CD4-positive, alpha-beta T cell (primary cell): ENCODE measurements at places on chromosomes 4 and X. TPM values are rescaled to one million over a fixed set of nuclear protein-coding genes. Genes with fewer than 3 reads are reported as not detected.

ARX gene
- total RNA-seq, result not detected

FRMD7 gene
- total RNA-seq, result not detected

F8 gene
- 0.66 TPM for total RNA-seq

PFKFB1 gene
- total RNA-seq, result 0.49 TPM

NFXL1 gene
- 9.9 TPM for total RNA-seq

SRD5A3 gene
- 2.1 TPM for total RNA-seq

CCDC120 gene
- 11.5 TPM for total RNA-seq

TKTL1 gene
- 2.3 TPM for total RNA-seq

FRG2 gene
- not detected for total RNA-seq

STPG2 gene
- total RNA-seq, result 0.28 TPM

MED14 gene
- total RNA-seq, result 67.7 TPM

RNF150 gene
- total RNA-seq, result not detected

GPR119 gene
- total RNA-seq, result not detected

ARHGEF6 gene
- total RNA-seq, result 45.3 TPM

CT83 gene
- not detected for total RNA-seq

HMGB2 gene
- 228 TPM for total RNA-seq

AMOT gene
- 1.4 TPM for total RNA-seq

IQCM gene
- total RNA-seq, result not detected

CITED1 gene
- total RNA-seq, result not detected

ADH6 gene
- total RNA-seq, result not detected

RBMXL3 gene
- total RNA-seq, result not detected

CT45A10 gene
- total RNA-seq, result not detected

MAGEB17 gene
- not detected for total RNA-seq

CRLF2 gene
- total RNA-seq, result 0.16 TPM

IL2 gene
- 4.7 TPM for total RNA-seq

ZCCHC4 gene
- total RNA-seq, result 6.7 TPM

PNMA6A gene
- total RNA-seq, result 0.38 TPM

TLL1 gene
- not detected for total RNA-seq

GLRA3 gene
- total RNA-seq, result not detected

GLRB gene
- total RNA-seq, result not detected

RP2 gene
- total RNA-seq, result 4.1 TPM

OCIAD2 gene
- 91.1 TPM for total RNA-seq

SPANXA1 gene
- not detected for total RNA-seq

SMIM43 gene
- not detected for total RNA-seq

OFD1 gene
- total RNA-seq, result 59.1 TPM

GBA3 gene
- not detected for total RNA-seq

HTN1 gene
- not detected for total RNA-seq

H2BW1 gene
- not detected for total RNA-seq

ADAM29 gene
- not detected for total RNA-seq

RPA4 gene
- 0.14 TPM for total RNA-seq

TNMD gene
- not detected for total RNA-seq

FAM47A gene
- not detected for total RNA-seq

KLHL8 gene
- total RNA-seq, result 7.0 TPM

NUDT10 gene
- total RNA-seq, result not detected

PCYT1B gene
- not detected for total RNA-seq

CXCL11 gene
- not detected for total RNA-seq

CXCL1 gene
- total RNA-seq, result not detected
